NCI-H774 (cell line): ENCODE measurements at places on chromosomes 4 and X.

GRCh38 chr4:106679063-106679462, 310.5 kb upstream of the GIMD1 start:
- no peak for DNase-seq

DNA sequence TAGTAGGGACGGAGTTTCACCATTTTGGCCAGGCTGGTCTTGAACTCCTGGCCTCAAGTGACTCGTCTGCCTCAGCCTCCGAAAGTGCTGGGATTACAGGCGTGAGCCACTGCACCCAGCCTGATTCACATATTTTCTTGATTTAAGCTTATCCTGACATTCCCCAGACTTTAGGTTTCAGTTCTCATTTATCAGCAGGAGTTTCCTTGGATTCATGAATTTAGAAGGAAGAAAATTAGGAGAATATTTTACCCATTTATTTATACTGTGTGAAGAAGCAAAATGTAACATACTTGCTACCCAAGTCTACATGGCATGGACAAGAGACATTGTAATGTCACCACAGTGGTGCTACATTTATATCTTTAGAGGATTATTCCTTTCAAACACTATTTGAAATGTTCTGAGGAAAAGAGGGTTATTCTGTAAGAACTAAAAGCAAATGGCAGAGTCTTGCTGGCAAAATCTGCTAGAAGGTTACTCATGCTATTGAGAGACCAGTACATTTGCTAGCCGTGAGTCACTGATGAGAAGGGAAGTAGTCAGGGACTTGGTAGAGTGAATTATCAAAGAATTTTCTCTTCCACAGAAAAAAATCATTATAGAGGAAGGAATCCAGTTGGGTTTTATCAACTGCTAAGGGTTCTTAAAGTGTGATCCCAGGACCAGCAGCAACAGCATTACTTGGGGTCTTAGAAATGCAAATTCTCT, 26.1 kb upstream of the CFAP299 start:
- DNase-seq: no peak

DNA sequence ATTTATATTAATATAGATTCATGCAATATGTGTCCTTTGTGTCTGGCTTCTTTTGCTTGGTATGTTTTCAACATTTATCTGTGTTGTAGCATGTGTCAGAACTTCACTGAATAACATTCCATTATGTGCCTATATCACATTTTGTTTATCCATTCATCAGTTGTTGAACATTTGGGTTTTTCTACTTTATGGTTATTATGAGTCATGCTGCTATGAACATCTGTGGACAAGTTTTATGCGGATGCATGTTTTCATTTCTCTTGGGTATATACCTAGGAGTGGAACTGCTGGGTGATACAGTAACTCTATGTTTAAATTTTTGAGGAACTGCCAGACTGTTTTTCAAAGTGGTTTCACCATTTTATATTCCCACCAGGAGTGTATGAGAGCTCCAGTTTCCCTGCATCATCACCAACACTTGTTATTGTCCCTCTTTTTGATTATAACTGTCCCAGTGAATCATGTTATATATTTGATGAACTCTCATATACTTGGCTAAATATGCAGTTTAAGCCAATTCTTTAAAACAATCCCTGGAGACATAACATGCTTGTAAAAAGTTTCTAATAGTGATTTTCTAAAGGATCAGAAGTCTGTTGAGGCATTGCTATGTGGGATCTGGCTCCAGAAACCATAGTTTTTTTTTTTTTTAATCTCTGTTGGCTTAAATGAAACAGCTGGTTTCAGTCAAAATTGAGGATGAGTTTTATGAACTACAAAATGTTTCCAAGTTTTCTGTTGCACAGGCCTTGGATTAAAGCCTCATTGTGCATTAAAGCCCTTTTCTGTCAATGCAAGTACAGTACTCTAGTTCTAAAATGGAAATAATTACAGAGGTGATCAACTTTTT, 21.6 kb upstream of the REPS2 start:
- no peak for DNase-seq

GRCh38 chrX:104135677-104136076, 21.1 kb downstream of the SLC25A53 start:
- DNase-seq: no peak

GRCh38 chr4:188061083-188061482, 48.3 kb downstream of the TRIML2 start:
- DNase-seq: no peak

DNA sequence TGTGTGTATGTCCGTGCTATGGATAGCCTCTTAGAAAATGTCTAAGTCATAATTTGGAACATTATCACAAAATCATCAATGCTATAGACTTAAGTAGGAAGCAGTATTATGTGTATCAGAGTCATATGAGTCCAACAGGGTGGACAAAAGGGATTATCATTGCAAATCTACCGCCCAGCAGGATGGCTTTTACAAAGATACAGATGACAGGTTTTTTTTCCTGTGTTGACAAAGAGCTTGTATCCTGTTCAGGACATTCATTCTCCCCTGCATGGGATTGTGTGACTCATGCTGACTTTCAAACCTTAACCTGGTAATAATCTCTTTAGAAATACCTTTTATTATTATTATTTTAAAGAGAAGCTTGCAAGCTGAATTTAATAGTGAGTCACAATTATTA, 310.3 kb upstream of the GNPDA2 start:
- DNase-seq: peak; percentile 26

DNA sequence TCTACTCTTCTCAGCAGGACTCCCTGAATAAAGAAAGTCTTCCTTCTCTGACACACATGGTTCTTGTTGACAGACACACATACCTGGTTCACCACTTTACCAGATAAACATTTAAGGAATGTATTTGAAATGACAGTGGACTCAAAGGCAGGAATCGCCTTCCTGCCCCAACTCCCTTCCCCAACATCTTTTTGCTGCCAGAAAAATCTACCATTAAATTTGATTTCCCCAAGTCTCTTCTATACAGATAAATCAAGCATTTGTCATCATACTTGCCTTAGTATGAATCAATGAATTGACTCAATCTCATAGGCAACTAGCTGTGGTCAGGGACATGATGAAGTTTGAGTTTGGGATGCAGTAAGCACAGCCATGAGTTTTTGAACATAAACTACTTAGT, 23.3 kb upstream of the ANXA5 start:
- no peak for DNase-seq

DNA sequence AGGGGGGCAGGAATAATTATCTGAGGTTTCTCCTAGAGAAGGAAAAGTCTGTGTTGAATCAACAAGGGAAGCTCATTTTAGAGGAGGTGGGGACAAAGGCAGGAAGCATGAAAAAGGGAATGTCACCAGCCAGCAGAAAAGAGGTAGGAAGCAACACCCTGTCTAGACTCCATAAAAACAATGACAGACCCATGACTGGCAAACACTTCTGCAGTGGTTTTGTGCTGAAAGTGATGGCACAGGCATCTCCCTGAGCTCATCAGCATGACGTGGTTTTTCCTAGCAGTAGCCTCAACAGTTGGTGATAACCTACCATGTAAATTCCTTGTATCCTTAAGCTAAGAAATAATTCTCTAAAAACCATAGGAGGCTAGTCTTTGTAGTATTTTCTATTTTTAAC, 110.7 kb upstream of the GALNT7 start:
- no peak for DNase-seq

GRCh38 chrX:109536439-109537323, at the start of gene NXT2:
Gene NXT2 (plus strand): TSS chrX:109536844. CDS start chrX:109537007, 163 bp downstream.
- peak; percentile 94 for DNase-seq

DNA sequence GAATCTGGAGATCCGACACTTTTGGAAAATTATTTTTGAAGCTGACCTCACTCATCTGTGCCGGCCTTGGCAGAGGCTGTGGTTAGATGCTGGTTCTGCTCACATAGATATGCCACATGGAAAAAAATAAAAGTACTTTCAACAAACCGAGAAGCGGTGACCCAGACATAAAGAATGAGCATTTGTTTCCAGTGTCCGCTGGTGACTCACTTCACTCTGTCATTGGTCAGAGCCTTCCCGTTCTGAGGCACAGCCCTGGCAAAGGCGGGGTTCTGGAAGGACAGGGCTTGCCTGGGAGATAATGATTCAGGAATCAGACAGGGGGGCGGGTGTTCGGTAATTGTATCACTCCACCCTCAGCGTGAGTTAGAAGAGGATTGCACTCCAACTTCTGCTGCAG, 172.4 kb upstream of the MXRA5 start:
- no peak for DNase-seq

DNA sequence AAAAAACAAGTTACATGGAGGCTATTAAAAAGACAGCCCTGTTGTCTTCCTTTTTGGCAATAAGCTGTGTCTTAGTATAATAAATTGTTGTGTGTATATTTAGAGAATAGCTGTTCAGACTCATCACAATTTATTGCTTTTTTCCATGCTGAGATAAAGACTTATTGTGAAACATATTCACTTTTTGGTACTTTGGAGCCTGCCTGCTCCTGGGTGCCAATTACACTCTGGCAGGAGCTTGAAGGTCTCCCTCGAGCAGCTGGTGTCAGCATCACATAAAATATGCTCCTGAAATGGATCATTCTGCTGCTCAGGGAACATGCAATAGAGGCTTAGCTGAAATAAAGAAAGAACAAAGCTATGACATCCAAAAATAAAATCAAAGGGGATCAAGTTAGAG, 211.6 kb upstream of the DKK2 start:
- DNase-seq: no peak

GRCh38 chrX:121109986-121110385, 62.6 kb downstream of the GLUD2 start:
- no peak for DNase-seq

DNA sequence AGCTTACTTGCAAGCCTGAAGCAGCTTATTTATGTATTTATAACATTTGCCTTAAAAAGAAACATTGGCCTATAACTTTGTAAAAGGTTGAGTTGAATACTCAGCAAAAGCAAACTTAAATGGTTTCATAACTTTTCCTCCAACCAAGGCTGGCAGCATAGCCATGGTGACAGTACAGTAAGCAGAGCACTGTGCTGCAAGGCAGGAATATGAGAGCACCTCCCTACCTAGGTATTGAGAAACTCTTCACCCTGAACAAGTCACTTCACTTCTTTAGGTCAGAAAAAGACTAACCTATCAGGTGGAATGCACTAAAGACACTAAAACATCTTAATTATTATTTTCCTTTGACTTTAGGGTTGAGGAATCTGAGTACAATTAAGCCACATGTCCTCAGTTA, 63.9 kb upstream of the GYPA start:
- no peak for DNase-seq

DNA sequence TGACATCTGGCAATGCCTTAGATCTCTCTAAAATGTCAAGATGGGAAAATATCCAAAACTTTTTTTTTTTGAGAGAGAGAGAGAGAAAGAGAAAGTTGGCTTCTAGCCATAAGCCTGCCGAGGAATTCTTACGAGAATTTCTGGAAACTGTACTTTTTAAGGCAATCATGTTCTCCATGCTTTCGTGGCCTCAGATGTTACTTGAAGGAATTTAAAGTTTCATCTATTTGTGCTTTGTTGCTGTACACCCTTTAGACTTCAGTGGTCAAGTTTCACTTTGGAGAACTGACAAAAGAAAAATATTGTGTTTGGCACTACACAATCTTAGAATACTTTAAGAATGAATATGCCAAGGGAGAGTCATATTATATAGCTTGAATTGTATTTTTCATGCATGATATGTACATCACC, 53.9 kb downstream of the FAT4 start:
- no peak for DNase-seq

GRCh38 chrX:129957241-129958082, 25.0 kb upstream of the BCORL1 start:
- peak; percentile 54 for DNase-seq

GRCh38 chrX:136168929-136169735, 21.8 kb downstream of the FHL1 start:
- peak; percentile 81 for DNase-seq

DNA sequence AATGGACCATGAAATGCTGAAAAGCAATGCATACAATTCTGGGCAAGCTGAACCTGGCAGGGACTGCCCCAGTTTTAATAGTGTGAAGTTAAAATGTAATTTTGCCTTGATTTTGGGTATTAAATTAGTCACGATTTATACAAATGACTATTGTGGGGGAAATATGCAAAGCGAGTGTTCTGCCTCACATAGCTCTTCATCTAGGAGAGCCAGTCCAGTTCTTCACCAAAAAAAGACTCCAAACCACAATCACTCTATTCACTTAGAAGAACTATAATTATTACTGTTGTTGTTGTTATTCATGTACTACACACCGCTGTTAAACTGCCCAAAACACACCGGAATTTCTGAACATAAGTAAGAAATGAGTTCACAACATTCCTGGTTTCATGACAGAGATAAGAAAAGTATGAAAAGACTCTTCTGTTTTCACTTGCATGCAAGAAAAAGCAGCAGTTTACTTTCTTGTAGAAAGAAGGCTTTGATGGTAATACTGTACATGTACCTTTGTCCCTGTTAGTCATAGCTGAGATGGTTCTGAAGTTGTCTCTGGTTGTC, 101.9 kb downstream of the QRFPR start:
- DNase-seq: no peak

DNA sequence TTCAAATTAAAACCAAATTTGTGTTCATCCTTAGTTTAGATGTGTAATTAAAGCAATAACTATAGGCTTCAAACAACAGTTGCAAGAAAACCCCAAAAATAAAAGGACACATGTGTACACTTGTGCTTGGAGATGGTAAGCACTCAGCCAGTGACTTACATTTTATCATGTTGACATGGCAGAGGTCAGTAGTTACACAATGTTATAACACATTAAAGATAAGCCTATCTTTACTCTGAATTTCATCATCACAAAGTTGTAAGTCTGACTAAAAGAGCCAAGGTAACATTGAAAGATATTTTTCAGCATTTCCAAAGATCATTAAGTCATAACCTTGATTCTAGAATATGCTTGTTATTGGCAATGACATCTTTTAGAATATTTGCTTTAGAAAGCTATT, 98.5 kb upstream of the PNPLA4 start:
- no peak for DNase-seq
